ENCODE measurements at places on chromosomes 4 and X.

DNA sequence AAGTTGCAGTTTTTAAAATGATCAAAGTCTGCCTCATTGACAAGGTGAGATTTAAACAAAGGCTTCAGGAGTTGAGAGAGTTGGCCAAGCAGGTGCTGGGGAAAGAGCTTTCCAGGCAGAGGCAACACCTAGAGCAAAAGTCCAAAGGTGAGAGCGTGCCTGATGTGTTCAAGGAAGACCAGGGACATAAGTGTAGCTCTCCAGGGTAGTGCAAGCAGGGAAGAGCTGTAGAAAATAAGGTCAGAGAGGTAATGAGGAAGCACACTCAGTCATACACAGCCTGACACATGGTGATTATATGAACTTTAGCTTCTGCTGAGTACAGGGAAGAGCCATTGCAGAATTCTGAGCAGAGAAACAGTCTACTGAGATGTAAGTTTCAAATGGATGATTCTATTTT lies 265.0 kb upstream of the NWD2 start:
- H3K4me3 ChIP-seq: no peak overlapping the region
- no peak overlapping the region for H3K27ac ChIP-seq
- no peaks in the 10 kb centered on the region for H3K36me3 ChIP-seq
- H3K27me3 ChIP-seq: no peaks in the 10 kb centered on the region

DNA sequence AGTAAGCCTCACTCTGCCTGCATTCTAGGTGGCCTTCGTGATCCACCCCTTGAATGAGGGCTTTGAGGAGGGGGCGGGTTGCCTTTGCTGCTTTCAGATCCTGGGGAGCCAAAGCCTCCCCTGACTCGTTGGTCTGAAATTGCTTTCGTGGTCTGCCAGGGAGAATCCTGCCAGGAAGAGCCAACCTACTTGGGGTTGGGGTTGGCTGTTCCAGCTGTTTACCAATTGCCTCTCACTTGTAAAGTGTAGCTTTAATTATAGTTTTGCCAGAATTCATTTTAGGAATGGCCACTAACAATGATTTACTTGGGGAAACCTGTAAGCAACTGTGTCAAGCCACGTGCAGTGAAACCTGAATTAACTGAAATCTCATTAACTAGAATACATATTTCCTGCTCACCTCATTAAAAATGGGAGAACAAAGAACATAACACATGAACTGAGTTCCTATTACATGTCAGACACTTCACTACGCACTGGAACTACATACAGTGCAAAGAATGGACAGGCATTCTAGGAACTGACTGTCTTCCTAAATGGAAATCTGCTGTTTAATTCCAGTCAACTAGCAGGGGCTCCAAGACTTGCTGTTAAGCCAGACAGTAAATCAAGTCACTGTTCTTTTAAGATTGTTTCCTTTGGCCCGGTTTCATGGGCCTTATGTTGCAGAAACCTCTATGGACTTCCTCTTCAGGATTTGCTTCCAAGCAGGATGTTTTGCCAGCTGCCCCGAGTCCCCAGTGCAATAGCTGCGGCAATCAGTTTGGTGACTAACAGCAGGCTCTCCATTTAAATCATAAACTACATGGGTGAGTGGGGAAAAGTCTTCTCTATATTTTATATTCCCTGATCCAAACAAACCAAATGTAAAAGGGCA lies 16.4 kb upstream of the NKRF start:
- no peaks in the 10 kb centered on the region for H3K4me1 ChIP-seq
- no peak for DNase-seq
- no peaks in the 10 kb centered on the region for H3K36me3 ChIP-seq
- H3K27me3 ChIP-seq: no peaks in the 10 kb centered on the region

DNA sequence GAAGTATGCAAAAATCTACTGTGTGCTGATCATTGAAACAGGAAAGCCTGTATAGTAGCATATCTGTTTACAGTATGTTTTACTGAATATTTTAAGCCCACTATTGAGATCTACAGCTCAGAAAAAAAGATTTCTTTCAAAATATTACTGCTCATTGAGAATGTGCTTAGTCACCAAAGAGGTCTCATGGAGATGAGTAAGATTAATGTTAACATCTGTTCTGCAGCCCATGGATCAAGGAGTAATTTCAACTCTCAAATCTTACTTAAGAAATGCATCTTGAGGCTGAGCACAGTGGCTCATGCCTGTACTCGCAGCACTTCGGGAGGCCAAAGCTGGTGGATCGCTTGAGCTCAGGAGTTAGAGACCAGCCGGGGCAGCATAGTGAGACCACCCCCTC lies 3.3 kb downstream of the RNF4 start:
- H3K27me3 ChIP-seq: no peaks in the 10 kb centered on the region
- no peak overlapping the region for H3K4me3 ChIP-seq
- H3K36me3 ChIP-seq: no peaks in the 10 kb centered on the region
- no peak overlapping the region for H3K27ac ChIP-seq
- H3K4me1 ChIP-seq: peaks cover 27% of the 10 kb centered on the region

- no peaks in the 10 kb centered on the region for H3K27me3 ChIP-seq
- no peaks in the 10 kb centered on the region for H3K36me3 ChIP-seq
- no peak for DNase-seq
- no peak overlapping the region for H3K4me3 ChIP-seq
Measured at GRCh38 chr4:173680278-173680677, 150.2 kb upstream of the HAND2 start.

GRCh38 chr4:3486541-3487540 lies 23.7 kb downstream of the DOK7 start:
- peaks cover 86% of the 10 kb centered on the region for H3K27me3 ChIP-seq
- DNase-seq: no peak
- H3K27ac ChIP-seq: no peak overlapping the region
- no peaks in the 10 kb centered on the region for H3K36me3 ChIP-seq

- no peaks in the 10 kb centered on the region for H3K36me3 ChIP-seq
- H3K27me3 ChIP-seq: no peaks in the 10 kb centered on the region
Measured at GRCh38 chr4:89988268-89988667, 93.6 kb downstream of the MMRN1 start.

- H3K27ac ChIP-seq: no peak overlapping the region
- DNase-seq: no peak
- no peaks in the 10 kb centered on the region for H3K36me3 ChIP-seq
- no peak overlapping the region for H3K4me3 ChIP-seq
Measured at GRCh38 chrX:11393949-11394654, 100.9 kb downstream of the AMELX start.

GRCh38 chr4:127237581-127237980 lies 395.2 kb upstream of the INTU start:
- no peaks in the 10 kb centered on the region for H3K36me3 ChIP-seq
- no peak for DNase-seq
- no peaks in the 10 kb centered on the region for H3K27me3 ChIP-seq
- H3K4me1 ChIP-seq: no peaks in the 10 kb centered on the region
- H3K27ac ChIP-seq: no peak overlapping the region

DNA sequence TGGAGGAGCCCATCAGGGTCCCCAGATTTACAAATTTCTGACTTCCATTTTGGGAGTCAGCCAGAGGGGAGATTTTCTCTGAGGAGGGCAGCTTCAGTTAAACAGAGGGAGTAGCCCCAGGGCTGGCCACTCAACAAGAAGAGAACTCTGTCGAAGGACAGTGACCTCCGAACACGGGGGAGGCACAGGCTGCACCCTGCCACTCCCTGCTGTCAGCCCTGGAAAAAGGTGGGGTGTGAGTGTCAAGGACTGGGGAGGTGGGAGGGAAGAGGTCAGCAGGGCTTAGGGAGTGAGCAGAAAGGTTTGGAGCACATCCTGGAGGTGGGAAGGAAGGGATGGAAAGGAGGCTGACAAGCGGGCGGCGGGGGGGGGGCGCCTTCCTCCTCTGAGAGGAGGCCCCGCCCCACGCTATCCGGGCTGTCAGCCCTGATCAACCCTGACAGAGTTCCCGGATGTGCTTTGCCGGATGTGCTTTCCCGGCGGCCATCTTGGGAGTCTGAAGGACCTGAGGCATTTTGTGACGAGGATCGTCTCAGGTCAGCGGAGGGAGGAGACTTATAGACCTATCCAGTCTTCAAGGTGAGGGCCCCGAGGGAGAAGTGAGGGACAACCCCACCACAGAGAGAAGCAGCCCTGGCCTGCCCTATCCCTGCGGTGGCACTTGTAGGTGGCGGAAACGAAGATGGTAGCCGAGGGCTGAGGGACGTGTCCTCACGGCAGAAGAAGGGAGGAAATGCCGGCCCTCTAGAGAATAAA lies at the start of gene MAGEC1:
Gene MAGEC1 (plus strand): TSS at position 495 of the 756 bp plus-strand sequence. CDS start 1,179 bp downstream, outside the sequence.
- H3K4me3 ChIP-seq: no peak within 1 kb of the TSS
- H3K27me3 ChIP-seq: no peaks in the 10 kb centered on the region
- no peak for DNase-seq
- H3K27ac ChIP-seq: no peak within 1 kb of the TSS
